CD8-positive, alpha-beta memory T cell (primary cell): ENCODE measurements at places on chromosomes 3 and 15. TPM values are rescaled to one million over a fixed set of nuclear protein-coding genes. Genes with fewer than 3 reads are reported as not detected.

Gene MB21D2
- total RNA-seq = 1.1 TPM

Gene CLDN18
- total RNA-seq = not detected

Gene LRTM1
- total RNA-seq = not detected

Gene RFT1
- total RNA-seq = 52.7 TPM

Gene TCF12
- total RNA-seq = 79.2 TPM

Gene GOLGA8S
- 0.07 TPM for total RNA-seq

Gene SAXO2
- total RNA-seq = 1.6 TPM

Gene KLHL40
- not detected for total RNA-seq

Gene ANKRD34C
- total RNA-seq = not detected

Gene TM6SF1
- 0.55 TPM for total RNA-seq

Gene ITIH4
- 10.9 TPM for total RNA-seq

- DNase-seq = no peak
Observed at GRCh38 chr15:85025516-85026251, 44.0 kb downstream of the PDE8A start.

DNA sequence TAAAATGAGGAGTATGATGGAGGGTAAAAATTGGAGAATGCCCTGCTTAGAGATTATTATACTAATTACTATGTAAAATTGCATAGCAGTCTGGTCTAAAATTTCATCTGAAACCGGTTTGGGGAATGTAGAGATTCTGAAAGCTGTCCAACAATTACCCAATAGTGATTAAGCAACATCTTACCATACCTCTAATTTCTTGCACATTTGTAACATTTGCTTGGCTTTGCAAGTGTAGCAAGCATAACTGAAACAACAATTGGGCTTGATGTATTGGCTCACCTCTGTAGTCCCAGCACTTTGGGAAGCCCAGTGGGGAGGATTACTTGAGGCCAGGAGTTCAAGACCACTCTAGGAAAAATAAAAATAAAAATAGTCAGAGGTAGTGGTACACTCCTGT is 17.4 kb downstream of the AADACL2 start:
- no peak for DNase-seq

DNA sequence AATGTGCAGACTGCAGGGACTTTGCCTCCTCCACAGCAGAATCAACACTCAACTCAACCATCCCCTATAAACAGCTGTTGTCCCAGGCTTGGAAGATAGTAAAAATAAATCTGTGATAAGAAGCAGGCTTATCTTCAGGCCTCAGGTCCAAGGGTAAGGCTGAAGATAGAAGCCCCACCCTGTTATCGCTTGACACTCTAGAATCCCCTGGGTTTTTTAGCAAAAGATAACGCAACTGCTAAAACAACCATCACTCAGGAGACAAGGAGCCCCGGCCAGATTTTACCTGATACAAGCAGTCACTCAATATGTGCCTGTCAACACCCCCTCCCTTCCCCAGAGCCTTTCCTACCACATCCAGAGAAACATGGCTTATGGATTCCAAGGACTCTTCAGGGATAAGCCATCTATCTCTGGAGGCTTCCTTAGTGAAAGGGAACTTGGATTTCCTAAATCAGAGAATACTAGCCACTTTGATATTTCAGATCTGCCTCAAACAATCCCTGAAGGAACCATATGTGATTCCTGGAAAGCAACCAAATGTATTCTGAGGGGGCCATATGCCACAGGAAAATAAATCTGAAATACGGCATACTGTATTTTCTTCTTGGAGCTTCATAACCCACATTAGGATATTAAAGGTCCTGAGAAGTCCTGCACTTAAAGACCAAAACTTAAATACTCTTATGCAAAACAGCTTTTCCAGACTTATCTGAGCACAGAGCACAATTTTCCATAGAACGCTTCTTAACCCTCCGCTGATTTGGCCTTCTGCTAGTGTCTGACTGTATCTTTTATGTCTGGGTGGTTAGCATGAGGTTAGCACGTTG is 60.4 kb downstream of the LYZL4 start:
- no peak for DNase-seq

- no peak for DNase-seq
Observed at GRCh38 chr15:40737048-40737447, 18.0 kb downstream of the RMDN3 start.

DNA sequence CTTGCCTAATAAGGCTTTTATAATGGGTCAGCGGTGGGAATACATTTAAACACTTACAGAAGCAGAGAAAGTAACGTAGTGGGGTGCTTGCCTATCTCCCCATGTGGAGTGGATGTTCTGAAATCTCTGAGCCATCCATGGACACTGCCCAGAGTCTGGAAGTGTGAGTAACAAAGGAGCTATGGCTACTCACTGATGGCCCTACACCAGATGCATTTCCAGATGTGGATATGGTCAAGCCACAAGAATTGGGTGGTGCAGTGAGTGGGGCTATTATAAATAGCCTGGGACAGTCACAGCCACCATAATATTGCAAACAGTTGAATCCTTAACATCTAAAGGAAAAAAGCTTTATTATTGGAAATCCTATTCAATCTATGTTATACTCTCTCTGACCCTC is 96.6 kb downstream of the CGNL1 start:
- no peak for DNase-seq

DNA sequence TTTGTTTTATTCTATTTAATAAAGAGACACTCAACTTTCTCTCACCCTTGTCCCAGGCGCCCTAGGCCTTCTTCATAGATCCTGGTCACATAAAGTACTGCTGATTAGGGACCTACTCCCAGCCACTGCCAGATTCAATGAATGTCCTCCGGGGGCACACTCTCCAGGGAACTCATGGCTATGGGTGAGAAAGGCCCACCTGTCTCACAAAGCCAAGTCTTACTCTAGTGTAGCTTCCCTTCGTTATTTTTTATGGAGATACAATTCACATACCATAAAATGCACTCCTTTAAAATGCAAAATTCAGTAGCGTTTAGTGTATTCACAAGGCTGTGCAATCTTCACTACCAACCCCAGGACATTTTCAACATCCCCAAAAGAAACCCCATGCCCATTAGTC is 87.8 kb downstream of the ADCY5 start:
- DNase-seq = no peak

GRCh38 chr3:149620291-149621020 is 37.4 kb downstream of the WWTR1 start:
- DNase-seq = no peak

GRCh38 chr3:1787094-1787493 is 311.6 kb upstream of the CNTN4 start:
- no peak for DNase-seq

GRCh38 chr3:11653298-11654055 is 9.8 kb upstream of the VGLL4 start:
- DNase-seq = no peak

- DNase-seq = no peak
Observed at GRCh38 chr3:107562969-107563529, 40.3 kb downstream of the BBX start.

DNA sequence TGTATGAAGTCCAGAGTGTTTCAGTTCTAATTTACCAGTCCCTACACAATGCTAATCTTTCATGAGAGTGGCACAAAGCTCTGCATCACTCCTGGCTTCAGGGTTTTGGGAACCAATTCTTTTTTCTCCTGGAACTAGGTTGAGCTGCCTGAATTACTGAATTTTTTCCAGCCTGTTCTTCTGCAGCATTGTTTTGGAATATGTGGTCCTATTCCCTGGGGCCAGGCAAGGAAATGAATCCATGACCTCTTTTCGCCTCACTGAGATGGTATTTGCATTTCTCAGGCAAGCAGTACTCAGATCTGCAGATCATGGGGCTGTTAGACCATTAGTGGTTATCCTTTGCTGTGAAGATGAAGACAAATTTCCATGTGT is 25.6 kb upstream of the GPR171 start:
- no peak for DNase-seq

GRCh38 chr15:85545752-85546151 is 165.3 kb downstream of the AKAP13 start:
- no peak for DNase-seq

- DNase-seq = no peak
Observed at GRCh38 chr15:79901958-79902357, 5.1 kb upstream of the MTHFS start.

GRCh38 chr15:41957021-41957897 is 15.1 kb downstream of the EHD4 start:
- DNase-seq = no peak

GRCh38 chr15:64519897-64520296 is 59.5 kb downstream of the ZNF609 start:
- DNase-seq = no peak

DNA sequence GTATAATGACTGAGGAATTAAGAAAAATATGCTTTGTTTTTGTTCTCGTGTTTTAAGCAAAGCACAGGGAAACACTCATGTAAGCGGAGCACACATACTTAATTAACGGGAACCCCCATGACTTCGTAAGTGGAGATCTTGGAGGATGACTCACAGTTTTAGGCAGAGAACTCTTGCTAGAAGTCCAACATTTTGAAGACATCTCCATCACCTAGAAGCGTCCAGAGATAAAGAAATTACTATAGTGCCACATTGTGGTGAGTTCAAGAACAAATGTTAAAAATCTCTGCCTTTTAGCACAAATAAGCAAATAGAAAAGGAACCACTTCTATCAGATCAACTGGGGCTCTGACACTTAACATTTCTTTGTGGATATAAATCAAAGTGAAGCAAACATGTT is 194.1 kb upstream of the ARHGEF26 start:
- no peak for DNase-seq

DNA sequence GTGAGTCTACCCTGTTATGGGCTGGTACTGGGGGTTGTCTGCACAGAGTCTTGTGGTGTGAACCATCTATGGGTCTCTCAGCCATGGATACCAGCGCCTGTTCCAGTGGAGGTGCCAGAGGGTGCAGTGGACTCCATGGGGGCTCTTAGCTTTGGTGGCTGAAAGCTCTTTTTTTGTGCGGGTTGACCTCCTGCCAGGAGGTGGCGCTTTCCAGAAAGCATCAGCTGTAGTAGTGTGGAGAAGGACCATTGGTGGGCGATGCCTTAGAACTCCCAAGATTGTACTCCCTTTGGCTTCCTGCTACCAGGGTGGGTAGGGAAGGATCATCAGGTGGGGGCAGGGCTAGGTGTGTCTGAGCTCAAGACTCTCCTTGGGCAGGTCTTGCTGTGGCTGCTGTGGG is 602.6 kb downstream of the RSL24D1 start:
- no peak for DNase-seq

DNA sequence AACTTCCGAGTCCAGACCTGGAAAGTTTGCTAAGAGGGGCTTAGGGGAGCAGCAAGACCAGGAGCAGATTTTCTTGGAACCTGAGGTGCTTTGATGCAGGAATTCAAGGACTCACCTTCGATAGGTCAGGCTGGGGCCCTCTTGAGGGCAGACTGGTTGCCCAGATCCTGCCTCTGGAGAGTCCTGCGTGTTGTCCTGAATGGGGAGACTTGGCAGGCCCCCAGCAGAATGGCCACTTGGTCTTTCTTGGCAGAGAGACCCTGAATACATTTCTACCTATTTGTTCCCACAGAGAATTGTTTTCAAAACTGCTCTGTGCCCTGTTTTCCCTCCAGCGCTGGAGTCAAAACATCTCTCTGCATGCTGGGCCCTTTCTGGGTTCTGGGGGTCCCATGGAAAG is 4.2 kb downstream of the KLF13 start:
- no peak for DNase-seq

DNA sequence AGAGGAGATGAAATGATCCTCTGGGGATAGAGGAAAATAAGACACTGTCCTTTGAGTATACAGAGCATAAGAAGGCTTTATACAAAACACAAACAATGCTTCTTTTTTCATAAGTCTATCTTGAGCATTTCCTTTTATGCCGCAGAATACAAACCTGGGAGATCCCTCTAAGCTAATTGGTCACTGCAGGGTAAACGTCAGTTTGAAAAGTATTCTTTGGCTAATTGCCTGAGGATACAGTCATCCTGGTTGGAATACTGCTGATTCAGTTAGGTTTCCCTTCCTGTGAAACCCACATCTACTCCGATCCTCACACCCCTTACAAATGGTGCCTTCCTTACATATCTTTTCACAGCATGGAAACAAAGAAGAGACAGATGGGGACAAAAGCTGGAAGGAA is 10.6 kb downstream of the WNT5A start:
- DNase-seq = no peak

GRCh38 chr3:123459862-123460261 is 11.0 kb upstream of the ADCY5 start:
- no peak for DNase-seq

DNA sequence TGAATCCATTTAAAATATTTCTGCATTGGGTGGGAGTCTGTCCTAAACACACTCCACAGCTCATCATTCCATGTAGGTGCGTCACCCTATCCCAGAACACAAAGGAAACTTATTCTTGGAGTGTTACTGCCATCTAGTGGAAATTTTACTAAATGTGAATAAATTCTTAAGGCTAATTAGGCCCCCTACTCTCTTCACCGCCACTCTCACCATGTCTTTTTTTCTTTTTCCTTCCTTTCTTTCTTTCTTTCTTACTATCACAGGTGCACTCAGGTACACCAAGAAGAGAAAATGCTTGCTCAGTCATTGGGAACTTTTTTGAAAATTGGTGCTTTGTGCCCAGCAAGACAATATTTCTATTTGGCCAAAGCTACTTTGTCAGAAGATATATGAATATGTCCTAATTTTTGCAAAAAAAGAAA is 26.4 kb upstream of the ATP8B4 start:
- DNase-seq = no peak
